ENCODE measurements at places on chromosomes 7 and 10. TPM values are rescaled to one million over a fixed set of nuclear protein-coding genes. Genes with fewer than 3 reads are reported as not detected.

The IDI2 gene
- not detected for total RNA-seq

The CYP2C18 gene
- not detected for total RNA-seq

The PTN gene
- total RNA-seq, result 61.7 TPM

The ZNF248 gene
- 6.7 TPM for total RNA-seq

The DLX5 gene
- total RNA-seq, result not detected

The BZW2 gene
- total RNA-seq, result 58.1 TPM

The SPDYE5 gene
- not detected for total RNA-seq

GRCh38 chr10:34176351-34176750 is 638.7 kb downstream of the PARD3 start:
- H3K4me3 ChIP-seq, result no peak overlapping the region
- H3K27ac ChIP-seq, result no peak overlapping the region
- H3K36me3 ChIP-seq, result no peaks in the 10 kb centered on the region
- no peaks in the 10 kb centered on the region for H3K4me1 ChIP-seq
- DNase-seq, result no peak

GRCh38 chr10:24790599-24790998 is 66.9 kb upstream of the ARHGAP21 start:
- no peak overlapping the region for H3K4me3 ChIP-seq
- no peaks in the 10 kb centered on the region for H3K27me3 ChIP-seq
- no peaks in the 10 kb centered on the region for H3K4me1 ChIP-seq
- DNase-seq, result no peak
- H3K36me3 ChIP-seq, result no peaks in the 10 kb centered on the region

- H3K27me3 ChIP-seq, result peaks cover 93% of the 10 kb centered on the region
- H3K4me3 ChIP-seq, result peak overlapping the region; percentile 31
- no peak overlapping the region for H3K27ac ChIP-seq
- H3K4me1 ChIP-seq, result no peaks in the 10 kb centered on the region
- H3K36me3 ChIP-seq, result no peaks in the 10 kb centered on the region
Observed at GRCh38 chr7:157009778-157010587, 480 bp downstream of the MNX1 start.

DNA sequence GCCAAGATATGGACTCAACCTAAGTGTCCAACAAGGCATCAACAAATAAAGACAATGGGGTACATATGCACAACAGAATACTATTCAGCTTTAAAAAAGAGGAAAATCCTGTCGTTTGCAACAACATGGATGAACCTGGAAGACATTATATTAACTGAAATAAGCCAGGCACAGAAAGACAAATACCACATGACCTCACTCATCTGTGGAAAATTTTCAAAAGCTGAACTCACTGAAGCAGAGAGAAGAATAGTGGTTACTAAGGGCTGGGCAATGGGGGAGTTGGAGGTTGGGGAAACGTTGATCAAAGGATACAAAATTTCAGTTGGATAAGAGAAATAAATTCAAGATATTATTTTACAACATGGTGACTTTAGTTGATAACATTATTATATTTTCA is 221.4 kb upstream of the PITRM1 start:
- DNase-seq, result no peak
- H3K27ac ChIP-seq, result no peak overlapping the region
- peaks cover 8% of the 10 kb centered on the region for H3K4me1 ChIP-seq

DNA sequence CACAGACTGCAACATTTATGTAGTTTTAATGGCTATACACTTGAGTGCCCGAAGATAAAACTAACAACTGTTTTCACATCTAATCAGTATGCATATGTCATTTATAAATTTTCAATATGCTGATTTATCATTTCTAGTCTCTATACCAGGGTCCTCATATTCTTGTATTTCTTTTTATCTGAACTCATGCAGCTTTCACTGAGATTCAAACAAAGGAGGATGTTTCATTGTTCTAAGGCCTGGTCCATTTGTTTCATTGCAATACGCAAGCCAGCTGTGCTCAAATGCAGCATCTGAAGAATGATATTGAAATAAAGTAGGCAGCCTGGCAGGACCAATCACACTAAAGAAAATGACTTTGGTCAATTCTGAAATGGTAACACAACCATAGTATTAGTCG is 31.7 kb downstream of the MAGI2 start:
- no peak overlapping the region for H3K27ac ChIP-seq
- no peak overlapping the region for H3K4me3 ChIP-seq
- no peaks in the 10 kb centered on the region for H3K36me3 ChIP-seq
- DNase-seq, result no peak

DNA sequence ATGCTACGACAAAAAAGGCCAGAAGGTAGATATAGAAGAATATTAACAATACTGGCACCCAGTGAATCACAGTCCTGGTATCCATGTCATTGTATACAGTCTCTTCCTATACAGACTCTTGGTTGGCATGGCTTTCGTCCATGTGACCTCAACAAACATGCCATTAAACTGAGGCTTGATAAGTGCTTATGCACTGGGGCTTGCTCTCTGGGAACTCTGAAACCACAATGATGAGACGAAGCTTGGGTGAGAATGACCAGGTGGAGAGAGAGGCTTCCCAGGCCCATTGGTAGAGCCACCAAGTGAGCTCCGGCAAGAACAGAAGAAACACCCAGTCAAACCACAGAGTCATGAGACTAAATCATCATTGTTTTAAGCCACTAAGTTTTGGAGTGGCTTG is 33.2 kb downstream of the PNPLA8 start:
- H3K27me3 ChIP-seq, result no peaks in the 10 kb centered on the region
- peaks cover 2% of the 10 kb centered on the region for H3K36me3 ChIP-seq
- H3K4me1 ChIP-seq, result no peaks in the 10 kb centered on the region

- no peaks in the 10 kb centered on the region for H3K4me1 ChIP-seq
- DNase-seq, result no peak
- H3K36me3 ChIP-seq, result no peaks in the 10 kb centered on the region
- H3K27ac ChIP-seq, result no peak overlapping the region
- H3K27me3 ChIP-seq, result no peaks in the 10 kb centered on the region
Observed at GRCh38 chr10:28169525-28169924, 133.3 kb downstream of the MPP7 start.

- H3K27me3 ChIP-seq, result peaks cover 5% of the 10 kb centered on the region
- peaks cover 38% of the 10 kb centered on the region for H3K4me1 ChIP-seq
- no peak overlapping the region for H3K4me3 ChIP-seq
- peak; percentile 87 for DNase-seq
Observed at GRCh38 chr10:49138361-49138891, 4.6 kb upstream of the FAM170B start.

DNA sequence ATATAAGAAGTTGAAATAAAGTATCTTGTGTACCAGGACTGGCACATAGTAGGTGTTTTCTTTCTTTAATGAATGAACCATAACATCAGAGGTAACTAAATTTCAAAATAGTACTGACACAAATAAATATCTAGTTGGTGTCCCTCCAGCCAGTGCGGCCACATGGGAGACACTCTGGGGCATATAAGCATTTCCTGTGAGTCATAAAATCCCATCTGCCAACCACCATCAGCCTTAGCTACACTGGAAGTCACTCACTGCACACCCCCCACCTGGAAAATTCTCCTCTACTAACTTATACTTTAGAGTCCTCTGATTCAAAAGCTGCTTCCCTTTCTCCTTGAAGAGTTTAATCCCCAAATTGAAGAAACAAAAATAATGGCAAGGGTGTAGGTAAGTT is 32.5 kb downstream of the DYDC1 start:
- H3K4me3 ChIP-seq, result no peak overlapping the region
- peak; percentile 16 for DNase-seq
- no peaks in the 10 kb centered on the region for H3K27me3 ChIP-seq
- no peaks in the 10 kb centered on the region for H3K4me1 ChIP-seq

GRCh38 chr10:93368210-93368609 is 113.9 kb downstream of the MYOF start:
- no peak for DNase-seq
- H3K4me3 ChIP-seq, result no peak overlapping the region
- no peaks in the 10 kb centered on the region for H3K4me1 ChIP-seq
- no peak overlapping the region for H3K27ac ChIP-seq

All from IMR-90 (cell line).